ENCODE measurements at places on chromosomes 3 and 15.

GRCh38 chr3:50447290-50447840 is 56.1 kb downstream of the CACNA2D2 start:
- DNase-seq: no peak

DNA sequence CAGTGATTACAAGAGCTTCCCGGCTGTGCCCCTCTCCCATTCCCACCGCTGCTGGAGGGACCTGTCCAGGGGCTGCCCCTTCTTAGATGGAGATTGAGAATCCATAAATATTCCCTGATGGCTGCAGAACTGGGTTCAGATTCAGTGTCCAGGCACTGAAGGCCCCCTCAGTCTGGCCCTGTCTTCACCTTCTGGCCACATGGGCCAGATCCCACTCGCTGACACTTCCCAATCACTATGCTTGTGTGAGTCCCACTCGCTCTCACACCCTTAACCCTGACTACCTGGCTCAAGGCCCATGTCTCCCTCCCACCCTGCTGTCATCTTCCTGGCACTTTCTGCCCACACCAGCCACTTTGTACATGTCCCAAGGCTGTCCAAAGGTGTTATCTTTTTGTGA is 15.5 kb upstream of the MRPS22 start:
- DNase-seq: no peak

- DNase-seq: no peak
Measured at GRCh38 chr3:122325769-122326168, 721 bp downstream of the CSTA start.

GRCh38 chr15:69881302-69881670 is 216.4 kb downstream of the TLE3 start:
- no peak for DNase-seq

GRCh38 chr15:57183614-57184344 is 192.5 kb upstream of the CGNL1 start:
- DNase-seq: peak; percentile 69

DNA sequence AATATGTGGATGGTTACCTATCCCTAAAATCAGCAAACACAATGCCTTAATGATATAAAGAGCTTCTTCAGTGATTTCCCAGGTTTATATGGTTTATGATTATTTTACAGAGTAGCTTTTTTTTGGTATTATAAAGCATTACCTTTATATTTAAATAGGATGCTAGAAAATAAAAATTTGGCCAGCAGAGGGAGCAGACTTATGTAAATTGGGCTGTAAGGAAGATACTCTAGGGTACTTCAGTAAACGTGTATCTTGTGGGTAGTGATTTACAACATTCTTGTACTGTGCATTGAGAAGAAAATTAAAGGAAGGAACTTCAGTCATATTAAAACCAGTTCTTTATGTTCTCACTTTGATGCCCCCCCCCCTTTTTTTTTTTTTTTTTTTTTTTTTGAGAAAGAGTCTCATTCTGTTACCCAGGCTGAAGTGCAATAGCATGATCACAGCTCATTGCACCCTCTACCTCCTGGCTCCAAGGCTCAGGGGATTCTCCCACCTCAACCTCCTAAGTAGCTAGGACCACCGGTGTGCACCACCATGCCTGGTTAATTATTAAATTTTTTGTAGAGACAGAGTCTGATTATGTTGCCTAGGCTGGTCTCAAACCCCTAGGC is 167.9 kb downstream of the BBX start:
- peak; percentile 73 for DNase-seq

DNA sequence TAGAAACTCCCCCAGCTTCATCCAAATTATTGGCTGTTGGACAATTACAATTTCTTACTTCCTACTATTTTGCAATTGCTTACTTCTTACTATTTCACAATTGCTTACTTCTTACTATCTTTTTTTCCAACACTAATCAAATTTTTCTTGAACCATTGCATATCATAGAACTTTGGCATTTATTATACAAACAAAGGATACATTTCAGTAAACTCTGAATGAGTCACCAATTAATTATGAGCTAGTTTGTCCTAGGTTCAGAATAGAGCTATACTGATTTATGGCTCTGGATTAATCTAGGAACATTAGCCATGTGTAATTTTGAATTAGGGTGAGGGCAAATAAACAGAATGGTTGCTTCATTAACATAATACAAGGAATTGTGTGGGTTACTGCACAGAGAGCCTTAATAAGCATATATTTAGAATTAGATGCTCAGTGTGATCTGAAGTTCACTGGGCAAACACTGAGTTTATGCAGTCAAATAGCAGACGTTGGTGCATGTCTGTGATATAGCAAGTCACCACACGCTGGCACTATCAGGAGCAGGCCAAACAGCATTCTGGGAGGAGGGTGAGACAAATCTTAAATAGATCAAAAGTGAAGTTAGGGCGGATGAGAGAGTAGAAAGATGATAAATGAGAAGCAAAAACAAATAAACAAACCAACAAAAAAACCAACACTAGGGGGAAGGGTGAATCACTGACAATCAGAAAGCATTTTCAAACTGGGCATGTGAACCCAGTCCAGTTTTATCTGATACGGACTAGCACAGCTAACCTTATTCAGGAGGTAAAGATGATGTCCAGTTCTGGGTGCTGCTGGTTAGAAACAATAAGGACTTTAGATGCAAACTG is 21.5 kb downstream of the GABRR3 start:
- peak; percentile 33 for DNase-seq

DNA sequence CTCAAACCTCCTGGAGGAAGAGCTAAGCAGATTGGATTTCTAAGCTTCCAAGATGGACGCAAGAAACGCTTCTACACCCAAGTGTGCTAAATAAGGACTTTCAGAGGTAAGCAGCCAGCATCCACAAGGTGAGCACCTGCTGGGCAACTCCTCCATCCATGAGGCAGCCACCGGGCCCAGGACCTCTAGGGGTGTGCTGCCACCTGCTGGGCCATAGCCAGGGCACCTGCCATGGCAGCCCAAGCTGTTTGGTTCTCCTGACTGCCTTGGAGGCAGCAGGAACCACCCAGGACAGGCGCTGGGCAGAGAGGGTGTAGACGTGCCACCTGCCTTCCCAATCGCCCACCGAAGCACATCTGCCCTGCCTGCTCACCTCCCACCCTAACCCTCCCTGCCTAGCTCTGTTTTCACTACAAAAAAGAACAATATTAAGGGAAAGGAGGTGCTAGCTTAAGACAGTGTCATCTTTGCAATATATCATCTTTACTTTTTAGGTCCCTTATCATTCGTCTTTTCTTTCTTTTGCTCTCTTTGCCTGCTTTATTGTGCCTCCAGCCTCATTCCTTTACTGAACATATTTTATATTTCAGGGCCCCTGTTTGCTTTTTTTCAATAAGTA is 12.9 kb downstream of the C15orf62 start:
- no peak for DNase-seq

DNA sequence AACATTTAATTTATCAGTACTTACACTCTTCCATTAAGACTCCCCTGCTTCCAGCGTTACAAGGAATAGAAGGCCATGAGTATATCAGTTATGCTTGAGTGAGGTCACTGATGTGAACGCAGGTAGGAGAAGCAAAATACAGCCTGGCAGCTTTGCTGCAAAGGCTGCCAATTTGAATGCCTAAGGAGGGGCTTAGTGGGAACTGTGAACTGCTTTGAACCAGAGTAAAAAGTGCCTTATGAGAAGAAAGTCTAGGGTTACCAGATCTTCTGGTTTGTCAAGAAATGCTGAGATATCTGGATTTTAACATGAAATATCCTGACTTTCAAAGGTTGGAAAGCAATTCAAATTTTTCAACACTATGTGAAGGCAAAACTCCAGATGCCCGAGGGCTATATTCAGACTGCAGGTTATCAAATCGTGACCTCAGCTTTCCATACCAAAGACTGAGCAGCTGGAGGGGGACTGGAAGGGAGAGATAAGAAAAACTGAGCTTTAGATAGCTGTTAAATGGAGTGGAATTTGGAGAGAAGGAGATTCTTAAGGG is 446.3 kb upstream of the NECTIN3 start:
- DNase-seq: no peak

All from IMR-90 (cell line).